ENCODE measurements at places on chromosomes 2 and 18.
A peak's percentile ranks its signal among the peaks of the same experiment; 100 is the strongest.

GRCh38 chr2:25673300-25674076, at the start of gene DTNB:
Gene DTNB (minus strand): TSS chr2:25673577. CDS start chr2:25652660, 20,917 bp downstream.
- DNase-seq: peak; percentile 91

GRCh38 chr2:178632729-178633128, 152.5 kb downstream of the PLEKHA3 start:
- no peak for DNase-seq

GRCh38 chr2:26011990-26012856, 21.7 kb upstream of the RAB10 start:
- peak; percentile 43 for DNase-seq

DNA sequence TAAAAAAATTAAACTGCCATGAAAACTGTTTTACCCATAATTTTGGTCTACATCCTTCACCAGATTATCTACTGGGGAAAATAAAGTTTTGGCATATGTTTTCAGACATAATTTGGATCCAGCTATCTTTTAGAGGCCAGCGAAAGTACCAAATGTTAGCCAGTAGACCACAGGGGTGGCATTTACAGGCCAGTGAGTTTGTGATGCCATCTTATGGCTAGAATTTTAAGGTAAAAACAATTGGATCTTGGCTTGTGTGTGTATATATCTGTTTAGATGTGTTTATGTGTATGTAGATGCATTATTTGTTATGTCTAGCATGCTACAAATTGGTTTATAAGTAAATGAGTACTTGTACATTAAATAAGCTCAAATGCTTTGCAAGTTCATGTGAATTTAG, 322.6 kb downstream of the ASXL3 start:
- DNase-seq: no peak

- DNase-seq: no peak
Measured at GRCh38 chr18:48477348-48477747, 61.5 kb upstream of the CTIF start.

DNA sequence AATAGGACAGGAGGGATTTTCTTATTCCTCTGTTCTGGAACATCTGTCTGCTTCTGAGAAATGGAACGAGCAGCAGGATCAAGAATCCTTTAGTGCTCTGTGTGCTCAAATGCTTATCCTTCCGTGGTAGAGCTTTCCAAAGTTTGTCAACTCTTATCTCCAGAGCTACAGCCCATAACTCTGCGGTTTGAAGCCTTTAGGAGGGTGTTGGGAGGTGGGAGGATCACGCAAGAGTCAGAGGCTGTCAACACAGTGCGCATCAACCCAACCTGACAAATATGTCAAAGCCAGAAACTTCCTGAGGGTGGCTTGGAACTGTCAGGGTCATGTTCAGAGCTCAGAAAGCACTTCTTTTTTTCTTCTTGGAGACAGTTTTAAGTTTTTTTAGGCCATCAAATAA, 95.9 kb downstream of the CRIM1 start:
- DNase-seq: no peak

GRCh38 chr2:39731546-39731945, 47.5 kb downstream of the THUMPD2 start:
- no peak for DNase-seq

DNA sequence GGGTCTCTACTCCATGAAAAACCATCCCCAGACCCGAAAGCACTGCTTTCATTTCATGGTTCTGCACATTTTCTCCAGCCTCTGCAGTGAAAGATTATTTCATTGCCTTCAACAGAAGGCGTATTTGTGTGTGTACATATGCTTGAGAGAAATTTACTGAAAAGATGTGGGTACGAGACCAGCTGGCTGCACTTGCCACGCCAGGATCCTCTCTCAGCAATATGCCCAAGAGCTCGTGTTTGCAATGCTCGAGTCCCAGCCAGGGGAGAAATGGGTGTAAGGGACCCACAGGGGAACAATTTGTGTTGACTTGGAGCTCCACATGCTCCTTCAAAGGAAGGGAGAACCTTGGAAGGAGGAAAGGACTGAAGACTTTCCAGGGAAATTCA, 37.3 kb downstream of the TMEM177 start:
- no peak for DNase-seq

- DNase-seq: no peak
Measured at GRCh38 chr2:74418312-74418711, 3.1 kb downstream of the C2orf81 start.

DNA sequence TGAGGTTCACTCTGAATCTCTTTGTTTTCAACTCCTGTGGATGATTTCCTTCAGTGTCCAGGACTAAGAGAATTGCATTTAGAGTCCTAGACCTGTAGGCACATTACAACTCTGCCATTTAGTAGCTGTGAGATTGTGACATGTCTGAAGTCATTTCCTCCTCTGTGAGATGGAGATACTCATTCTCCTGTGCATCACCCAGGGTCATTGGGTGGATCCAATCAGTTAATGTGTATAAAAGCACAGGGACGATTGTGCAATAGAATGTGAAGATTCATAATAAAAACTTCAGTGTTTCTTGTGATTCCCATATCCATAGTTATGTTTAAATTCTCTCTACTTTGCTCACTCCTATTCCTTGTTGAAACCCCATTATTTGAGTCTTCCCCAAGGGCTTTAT, 113.6 kb downstream of the DIS3L2 start:
- no peak for DNase-seq

DNA sequence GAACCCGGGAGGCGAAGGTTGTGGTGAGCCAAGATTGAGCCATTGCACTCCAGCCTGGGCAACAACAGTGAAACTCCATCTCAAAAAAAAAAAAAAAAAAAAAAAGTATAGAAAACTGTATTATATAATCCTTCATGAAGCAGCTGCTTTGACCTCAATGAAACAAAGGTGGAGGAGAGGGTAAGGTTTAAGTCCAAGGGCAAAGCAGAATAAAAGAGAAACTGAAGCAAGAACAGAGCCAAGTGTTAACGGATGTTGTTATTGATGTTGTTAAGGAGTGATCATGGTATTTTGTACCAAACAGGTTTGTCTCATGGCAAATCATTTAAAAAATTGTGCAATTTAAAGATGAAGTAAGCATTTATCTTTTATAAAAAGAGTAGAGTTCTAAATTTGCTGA, 7.4 kb downstream of the RAPH1 start:
- no peak for DNase-seq

GRCh38 chr2:86049529-86049928, 56.2 kb downstream of the POLR1A start:
- DNase-seq: no peak

DNA sequence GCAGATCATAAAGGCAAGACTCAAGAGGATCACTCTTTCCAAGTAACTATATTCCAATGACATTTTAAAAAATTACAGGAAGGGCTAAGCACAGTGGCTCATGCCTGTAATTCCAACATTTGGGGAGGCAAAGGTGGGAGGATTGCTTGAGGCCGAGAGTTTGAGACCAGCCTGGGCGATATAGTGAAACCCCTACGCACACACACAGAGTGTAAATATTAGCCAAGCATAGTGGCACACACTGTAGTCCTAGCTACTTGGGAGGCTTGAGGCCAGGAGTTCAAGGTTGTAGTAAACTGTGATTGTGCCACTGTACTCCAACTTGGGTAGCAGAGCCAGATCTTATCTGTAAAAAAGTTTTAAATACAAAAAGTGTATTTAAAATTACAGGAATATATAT, 450.2 kb upstream of the NRP2 start:
- no peak for DNase-seq

GRCh38 chr18:1147730-1148129, 243.1 kb downstream of the ADCYAP1 start:
- no peak for DNase-seq

DNA sequence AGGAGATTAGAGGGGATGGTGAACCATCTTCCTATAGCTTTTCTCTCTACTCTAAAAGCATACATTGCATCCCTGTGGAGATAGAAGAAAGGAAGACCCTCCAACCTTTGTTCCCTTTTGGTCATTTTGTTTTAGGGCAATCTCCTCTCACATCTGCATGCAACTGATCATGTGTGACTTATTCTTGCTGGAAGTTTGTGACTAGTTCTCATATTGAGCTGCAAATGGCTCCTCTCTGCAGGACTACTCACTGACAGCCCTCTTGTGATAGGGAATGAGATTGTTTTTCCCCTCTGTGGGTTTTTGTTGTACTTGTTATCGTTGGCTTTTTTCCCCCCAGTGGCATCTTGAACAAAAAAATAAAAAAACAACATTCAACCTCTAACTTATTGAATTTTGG, 416.0 kb upstream of the CNTNAP5 start:
- DNase-seq: no peak

DNA sequence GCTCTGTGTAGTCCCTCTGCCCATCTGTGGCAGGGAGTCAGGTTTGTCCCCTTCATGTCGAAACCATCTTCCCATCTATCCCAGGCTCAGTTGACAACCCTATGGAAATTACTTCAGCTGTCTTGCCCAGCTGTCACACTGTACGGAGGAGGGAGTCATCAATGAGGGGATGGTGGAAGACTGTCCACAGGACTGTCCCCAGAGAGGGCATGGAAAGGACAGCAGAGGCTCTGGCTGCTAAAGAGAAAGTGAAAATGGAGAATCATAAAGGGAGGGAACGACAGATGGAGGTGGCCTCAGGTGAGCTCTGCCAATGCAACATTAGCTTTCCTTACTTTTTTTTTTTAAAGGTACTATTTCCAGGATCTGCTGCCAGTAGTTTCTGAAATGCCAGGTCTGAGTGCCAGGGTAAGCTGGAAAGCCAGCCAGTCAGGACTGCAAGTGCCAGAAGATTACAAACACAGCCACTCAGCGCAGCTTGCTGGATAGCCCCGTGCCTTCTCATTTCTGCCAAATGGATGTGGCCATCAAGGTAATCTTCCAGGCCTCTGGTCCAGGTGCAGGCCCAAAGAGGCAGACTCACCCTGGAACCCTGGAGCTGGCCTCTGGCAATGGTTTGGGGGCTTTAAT, 192.8 kb downstream of the AGPS start:
- DNase-seq: no peak

GRCh38 chr2:233082222-233082930, 22.2 kb downstream of the INPP5D start:
- no peak for DNase-seq

Measured in NCI-H1417 (cell line).